ENCODE measurements at places on chromosomes 7 and 10. TPM values are rescaled to one million over a fixed set of nuclear protein-coding genes. Genes with fewer than 3 reads are reported as not detected.

- no peaks in the 10 kb centered on the region for H3K27me3 ChIP-seq
- no peaks in the 10 kb centered on the region for H3K36me3 ChIP-seq
- no peak overlapping the region for H3K4me3 ChIP-seq
- peaks cover 45% of the 10 kb centered on the region for H3K4me1 ChIP-seq
- DNase-seq = no peak
- peak overlapping the region; percentile 5 for H3K27ac ChIP-seq
These were observed 59.6 kb downstream of the ZMIZ1 start for GRCh38 chr10:79128241-79128922.

DNA sequence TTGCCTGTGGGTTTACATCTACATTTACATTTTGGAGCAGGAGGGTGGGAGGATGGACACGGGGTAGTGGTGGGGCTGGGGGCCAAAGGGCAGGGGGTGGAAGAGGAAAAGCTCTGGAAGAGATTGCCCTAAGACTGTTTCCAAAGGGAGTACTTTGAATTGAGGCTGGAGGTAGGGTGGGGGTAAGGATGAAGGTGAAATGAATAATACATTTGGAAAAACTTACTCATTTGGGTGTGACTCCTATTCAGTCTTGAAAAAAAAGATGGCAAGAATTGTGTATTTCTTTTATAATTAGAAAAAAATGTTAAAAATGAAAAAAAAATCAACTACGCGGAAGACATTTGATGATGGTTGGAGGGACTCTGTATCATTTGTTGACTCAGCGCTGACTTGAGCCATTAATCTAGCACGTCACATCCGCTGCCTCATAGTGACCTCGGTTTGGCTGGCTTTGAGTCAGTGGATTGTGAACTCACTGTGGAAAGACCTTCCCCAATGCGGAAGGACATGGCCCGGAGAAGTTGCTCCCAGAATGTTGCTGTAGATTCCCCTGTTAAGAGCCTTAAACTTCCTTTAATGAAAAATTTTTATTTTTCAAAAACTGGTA, 2.8 kb downstream of the FAM180A start:
- H3K27ac ChIP-seq = no peak overlapping the region
- H3K4me3 ChIP-seq = no peak overlapping the region
- H3K36me3 ChIP-seq = no peaks in the 10 kb centered on the region
- H3K27me3 ChIP-seq = no peaks in the 10 kb centered on the region
- H3K4me1 ChIP-seq = no peaks in the 10 kb centered on the region

GRCh38 chr10:94210440-94211168, 152.1 kb downstream of the NOC3L start:
- no peak overlapping the region for H3K27ac ChIP-seq
- DNase-seq = no peak
- no peaks in the 10 kb centered on the region for H3K36me3 ChIP-seq
- peaks cover 3% of the 10 kb centered on the region for H3K4me1 ChIP-seq

DNA sequence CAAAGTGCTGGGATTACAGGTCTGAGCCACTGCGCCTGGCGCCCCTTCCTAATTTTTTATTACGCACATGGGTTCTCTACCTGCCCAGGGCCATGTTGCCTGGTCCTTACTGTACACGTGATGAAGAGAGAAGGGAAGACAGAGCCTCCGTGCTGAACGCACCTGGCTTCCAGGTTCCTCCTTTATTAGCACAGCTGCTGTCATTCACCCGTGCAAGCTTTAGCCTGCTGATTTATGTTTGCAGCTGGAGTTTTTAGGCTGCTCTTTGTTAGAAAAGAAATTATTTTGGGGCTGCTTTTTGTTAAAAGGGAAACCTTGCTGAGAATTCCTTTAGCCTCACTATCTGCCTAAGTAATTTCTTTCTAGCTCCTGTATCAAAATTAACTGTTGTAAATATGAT, 417.0 kb downstream of the CALN1 start:
- no peak for DNase-seq
- no peaks in the 10 kb centered on the region for H3K36me3 ChIP-seq
- no peak overlapping the region for H3K27ac ChIP-seq
- no peak overlapping the region for H3K4me3 ChIP-seq

DNA sequence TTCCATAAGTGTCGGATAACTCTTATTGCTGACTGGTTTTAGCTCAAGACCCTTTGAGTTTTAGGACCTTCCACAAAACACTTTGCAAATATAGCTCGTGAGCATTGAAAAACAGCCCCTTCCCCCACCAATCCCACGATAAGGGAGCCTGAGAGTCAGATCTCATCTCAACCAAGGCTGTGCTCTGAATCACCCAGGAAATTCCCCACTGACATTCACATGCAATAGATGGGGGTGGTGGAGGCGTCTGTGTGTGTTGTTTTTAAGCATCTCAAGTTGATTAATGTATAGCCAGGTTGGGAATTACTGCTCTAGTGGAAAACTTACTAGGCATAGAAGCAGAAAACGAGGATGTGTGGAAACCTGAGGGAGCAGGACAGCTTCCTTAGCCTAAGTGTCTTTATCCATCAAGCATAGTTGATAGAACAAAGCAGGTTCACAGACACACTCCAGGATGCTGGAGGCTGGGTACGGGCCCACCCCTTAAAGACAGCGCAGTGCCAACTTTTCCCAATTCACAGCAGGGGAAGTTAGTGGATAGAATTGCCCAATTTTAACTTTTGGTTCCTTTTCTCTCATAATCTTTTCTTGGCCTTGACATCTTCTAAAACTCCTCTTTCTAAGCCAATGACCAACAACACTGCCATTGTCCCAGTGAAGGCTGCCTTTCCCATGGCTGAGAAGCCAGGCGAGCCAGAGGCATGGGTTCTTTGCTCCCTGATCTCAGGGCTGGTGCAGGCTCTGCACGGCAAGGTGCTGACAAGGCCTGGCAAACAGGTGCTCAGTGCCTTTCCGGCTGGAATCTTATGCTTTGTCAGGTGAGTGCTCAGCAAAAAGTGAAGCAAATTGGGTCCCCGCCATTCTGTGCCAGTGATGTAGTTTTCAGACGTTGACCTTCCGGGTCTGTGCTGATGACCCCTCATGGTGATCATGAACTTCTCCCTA, 98.5 kb upstream of the INSIG1 start:
- DNase-seq = no peak
- H3K4me3 ChIP-seq = no peak overlapping the region
- no peaks in the 10 kb centered on the region for H3K36me3 ChIP-seq
- no peak overlapping the region for H3K27ac ChIP-seq
- H3K4me1 ChIP-seq = no peaks in the 10 kb centered on the region

Gene TRPV5
- total RNA-seq = not detected

Gene RNF32
- 1.4 TPM for total RNA-seq
